ENCODE measurements at places on chromosomes 7 and 10.
A peak's percentile ranks its signal among the peaks of the same experiment; 100 is the strongest.

GRCh38 chr7:35848725-35849124 is 47.9 kb downstream of the SEPTIN7 start:
- DNase-seq, result no peak

- no peak for DNase-seq
These were observed 13.4 kb downstream of the AGAP3 start for GRCh38 chr7:151099486-151100211.

DNA sequence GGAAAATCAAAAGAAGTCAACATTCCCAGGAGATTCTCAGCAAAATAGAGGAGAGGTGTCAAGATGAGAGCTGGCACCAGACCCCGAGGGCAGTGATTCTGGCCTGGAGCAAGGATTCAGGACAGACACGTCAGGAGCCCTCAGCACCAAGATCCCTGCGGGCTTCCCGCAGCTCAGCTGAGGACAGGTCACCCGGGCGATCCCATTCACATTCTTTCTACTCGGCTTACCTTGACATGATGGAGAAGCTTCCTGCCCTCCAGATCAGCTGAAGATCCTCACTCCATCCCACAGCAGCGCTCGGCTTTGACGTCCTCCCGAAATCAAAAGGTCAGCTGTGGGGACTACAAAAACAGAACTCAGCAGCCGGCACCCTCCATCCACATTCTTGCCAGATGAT is 139.1 kb downstream of the DLG5 start:
- DNase-seq, result no peak

DNA sequence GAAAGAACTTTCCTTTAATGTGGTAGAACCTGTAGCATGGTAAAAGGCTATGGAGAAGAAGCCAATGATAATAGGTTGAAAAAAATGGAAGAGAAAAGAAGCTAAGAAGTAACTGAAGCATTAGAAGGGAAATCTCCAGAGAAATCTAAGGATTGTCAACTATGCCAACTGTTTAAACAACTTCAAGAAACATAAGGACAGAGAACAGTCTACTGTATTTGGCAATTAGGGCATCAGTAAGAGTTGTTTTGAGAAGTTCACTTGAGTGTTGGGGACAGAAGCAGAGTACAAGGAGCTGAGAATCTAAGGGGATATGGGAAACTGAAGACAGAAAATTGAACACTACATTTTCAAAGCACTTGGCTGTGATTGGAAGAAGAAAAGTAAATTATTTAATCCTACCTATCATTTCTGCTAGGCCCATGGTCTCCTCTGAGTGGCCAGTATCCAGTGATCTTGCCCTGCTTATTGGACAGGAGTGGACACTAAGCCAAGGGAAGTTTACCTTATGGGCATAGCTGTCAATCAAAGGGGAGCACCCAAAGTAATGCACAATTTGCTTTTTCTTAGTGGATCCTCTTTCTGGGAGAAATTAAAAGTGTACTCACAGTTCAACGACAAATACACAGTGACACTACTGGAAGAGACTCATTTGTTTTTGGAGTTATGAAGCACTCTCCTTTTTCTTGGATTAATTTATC is 56.4 kb upstream of the CCDC71L start:
- DNase-seq, result no peak

- DNase-seq, result no peak
These were observed 19.7 kb upstream of the ITGA8 start for GRCh38 chr10:15739254-15739970.

DNA sequence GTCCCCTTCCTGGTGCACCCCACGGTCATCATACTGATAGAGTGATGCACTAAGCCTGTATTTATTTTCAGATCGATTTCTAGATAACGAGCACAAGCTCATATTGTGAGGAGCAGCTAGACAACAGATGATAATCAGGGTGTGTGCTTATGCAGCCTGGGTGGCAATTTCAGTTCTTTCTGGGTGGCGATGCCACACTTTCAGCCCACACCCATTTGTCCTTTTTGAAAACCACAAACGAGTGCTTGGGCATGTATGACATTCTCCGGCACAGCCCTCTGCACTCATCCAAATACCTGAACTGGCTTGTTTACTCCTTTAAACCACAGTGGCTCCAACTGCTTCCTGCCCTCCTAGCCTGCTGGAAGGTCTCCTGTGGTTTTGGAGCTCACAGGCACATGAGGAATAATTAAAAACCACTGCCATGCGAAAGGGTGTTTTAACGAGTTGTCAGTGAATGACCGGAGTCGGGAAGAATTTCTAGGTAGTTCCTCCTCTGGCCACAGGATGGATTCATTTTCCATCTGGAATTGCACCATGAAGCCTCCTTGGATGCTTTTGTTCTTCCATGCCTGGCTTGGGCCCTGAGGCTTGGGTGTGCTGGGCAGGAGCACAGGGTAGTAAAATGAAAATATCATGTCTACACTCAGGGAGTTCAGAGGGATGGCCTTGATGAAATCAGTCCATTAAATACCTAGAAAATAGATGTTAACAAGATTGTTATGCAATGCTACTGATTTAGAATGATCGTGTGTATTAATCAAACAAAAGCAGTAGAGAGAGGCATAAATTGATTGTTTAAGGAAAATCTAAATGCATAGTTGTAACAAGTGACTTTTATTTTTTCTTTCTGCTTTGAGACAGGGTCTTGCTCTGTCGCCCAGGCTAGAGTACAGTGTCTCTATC is 52.4 kb upstream of the ITGB1 start:
- DNase-seq, result peak; percentile 77
